ENCODE measurements at places on chromosomes 2 and 18.

DNA sequence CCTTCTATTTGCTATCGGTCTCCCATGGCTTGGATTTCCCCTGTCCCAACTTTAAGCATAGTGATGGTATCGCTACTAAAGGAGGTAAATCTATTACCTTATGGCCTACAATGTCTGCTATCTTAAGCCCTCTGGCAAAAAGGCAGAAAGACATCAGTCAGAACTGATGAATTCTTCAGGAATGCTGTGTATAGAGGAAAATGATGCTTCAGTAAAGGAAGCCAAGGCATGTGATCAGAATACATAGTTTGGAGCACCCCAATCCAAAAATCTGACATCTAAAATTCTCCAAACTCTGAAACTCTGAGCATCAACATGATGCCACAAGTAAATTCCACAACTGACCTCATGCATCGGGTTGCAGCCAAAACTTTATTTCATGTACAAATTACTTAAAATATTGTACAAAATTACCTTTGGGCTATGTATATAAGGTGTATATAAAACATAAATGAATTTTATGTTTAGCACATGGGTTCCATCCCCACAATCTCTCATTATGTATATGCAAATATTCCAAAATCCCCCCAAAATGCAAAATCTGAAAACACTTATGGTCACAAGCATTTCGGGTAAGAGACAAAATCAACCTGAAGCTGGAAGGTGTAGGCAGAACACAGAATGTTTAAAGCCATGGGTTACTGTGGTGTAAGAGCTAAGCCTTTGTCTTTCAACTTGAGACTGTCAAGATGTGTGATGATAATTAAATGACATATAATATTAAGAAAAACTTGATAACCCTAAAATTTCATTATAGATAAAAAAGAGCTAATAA, 66.2 kb downstream of the CUL3 start:
- no peak for DNase-seq

- no peak for DNase-seq
These were observed 19.5 kb downstream of the SIGLEC15 start for GRCh38 chr18:45844938-45845337.

GRCh38 chr2:234683950-234684349, 187.1 kb upstream of the ARL4C start:
- DNase-seq, result no peak

GRCh38 chr2:47313141-47313691, 89.7 kb upstream of the MSH2 start:
- DNase-seq, result no peak

- no peak for DNase-seq
These were observed 957.0 kb downstream of the CPS1 start for GRCh38 chr2:211513446-211513845.

DNA sequence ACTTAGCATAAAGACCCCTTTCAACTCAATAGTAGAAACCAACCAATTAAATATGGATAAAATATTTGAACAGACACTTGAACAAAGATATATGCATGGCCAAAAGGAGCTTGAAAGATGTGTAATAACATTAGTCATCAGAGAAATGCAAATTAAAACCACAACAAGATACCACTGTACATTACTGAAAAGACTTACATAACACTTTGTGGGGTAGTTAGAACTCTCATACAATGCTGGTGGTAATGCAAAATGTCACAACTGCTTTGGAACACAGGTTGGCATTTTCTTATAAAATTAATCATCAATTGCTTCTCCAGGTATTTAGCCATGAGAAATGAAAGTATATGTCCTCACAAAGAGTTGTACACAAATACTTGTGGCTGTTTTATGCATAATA, 60.7 kb downstream of the TTC27 start:
- no peak for DNase-seq

DNA sequence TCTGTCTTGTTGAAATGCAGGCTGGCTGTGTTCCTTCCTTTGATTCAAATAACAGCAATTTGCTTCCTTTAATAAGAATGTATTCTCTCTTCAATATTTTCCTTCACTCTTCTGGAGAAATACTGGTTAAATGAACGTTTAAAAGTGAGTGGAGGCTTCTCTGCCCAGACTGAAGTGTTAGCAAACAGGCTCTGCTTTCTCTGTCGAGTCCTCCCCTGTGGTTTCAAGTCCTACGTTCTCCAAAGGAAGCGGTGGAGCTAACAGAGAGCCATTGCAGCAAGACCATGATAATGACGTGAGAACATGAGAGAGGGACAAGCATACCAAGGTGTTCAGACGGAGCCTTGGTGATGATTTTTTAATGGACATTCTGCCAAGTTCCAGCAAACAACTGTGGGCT, 26.2 kb upstream of the PID1 start:
- no peak for DNase-seq

DNA sequence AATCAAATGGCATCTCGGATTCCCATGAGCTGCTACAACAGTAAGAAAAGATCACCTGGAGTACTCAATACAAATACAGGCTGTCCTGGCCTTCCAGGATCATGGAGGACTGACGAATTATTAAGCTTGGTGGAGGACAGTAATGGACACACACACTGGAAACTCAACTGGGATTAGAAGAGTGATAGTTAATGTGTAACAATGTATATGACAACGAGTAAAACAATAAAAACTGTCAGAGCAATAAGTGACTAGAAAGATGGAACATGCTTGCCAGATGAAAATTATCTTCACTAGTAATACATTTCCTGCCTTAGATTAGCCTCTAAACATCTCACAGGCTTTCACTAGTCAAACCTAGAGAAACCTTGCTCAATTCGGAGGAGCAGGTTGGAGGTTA, 49.2 kb upstream of the CDH20 start:
- DNase-seq, result no peak

- DNase-seq, result no peak
These were observed 76.6 kb upstream of the BCL2L11 start for GRCh38 chr2:111044066-111044465.

- DNase-seq, result no peak
These were observed 557.3 kb upstream of the ZNF804A start for GRCh38 chr2:184041077-184041476.

DNA sequence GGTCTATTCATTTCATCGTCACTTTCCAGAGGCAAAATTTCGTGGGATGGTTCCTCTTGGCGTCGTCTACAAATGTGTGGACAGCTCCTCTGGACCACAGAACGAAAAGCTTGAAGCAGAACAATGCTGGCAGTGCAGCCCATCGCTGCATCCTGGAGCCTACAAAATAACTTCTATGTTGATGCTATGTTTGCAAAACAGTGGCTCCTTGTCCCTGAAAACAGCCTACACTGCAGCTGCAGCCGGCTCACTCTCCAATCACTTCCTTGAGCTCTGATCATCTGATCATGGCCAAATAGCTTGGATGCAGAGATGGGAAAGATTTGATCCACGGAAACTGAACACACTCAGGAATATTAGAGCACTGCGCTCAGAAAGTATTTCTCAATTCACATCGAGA, 60.0 kb downstream of the DOCK10 start:
- DNase-seq, result peak; percentile 37

- DNase-seq, result no peak
These were observed 1080.5 kb upstream of the ACVR2A start for GRCh38 chr2:146764301-146764700.

DNA sequence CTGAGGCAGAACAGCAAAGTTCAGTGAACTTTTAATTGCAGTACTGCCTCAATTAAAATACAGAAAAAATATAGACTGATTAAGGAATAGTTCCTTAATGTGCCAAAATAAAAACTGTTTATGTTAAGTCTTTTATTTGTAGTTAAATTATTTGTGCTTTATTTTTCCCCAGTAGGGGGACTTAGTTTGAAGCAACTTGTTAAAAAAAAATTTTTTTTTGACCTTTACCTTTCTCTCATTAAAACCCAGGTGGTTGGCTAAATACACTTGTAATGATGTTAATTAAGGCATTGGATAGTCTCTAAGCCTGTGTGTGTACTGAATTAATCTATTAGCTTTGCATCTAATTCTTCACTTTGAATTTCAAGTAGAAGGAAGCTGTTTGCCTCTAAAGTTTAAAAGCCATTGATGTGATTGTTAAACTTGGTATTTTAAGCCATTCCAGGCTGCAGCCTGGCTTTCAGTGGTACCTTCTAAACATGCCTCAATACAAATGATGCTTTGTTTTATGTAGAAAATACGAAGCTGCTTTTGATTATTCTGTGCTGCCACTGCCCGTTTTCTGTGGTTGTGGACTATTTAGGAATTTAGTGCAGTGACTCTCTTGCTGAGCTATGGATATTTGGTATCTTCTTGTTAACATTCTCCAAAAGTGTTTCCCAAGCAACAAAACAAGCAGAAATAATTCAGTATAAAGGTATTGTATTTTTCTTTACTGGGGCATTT, 102.9 kb downstream of the TANC1 start:
- DNase-seq, result no peak
